CD4-positive, alpha-beta T cell treated with Interleukin-15 for 4 hours (primary cell): ENCODE measurements at places on chromosomes 16 and 17.

DNA sequence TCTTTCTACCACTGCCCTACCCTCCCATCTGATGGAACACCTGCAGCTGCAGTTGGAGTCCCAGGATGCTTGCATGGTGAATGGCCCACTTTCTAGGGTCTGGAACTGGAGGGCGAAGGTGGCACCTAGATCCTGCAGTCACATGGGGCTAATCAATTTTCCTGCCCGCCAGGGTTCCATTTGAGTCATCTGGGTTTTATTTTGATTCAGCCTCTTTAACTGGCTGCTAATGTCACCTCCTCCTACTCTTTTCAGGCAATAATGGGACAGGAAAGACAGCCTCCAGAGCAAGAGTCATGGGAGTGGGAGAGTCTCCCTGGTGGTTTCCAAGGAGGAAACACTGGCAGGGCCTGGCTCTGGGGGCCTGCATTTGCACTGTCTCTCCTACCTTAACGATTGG, 3.8 kb upstream of the TBKBP1 start:
- DNase-seq: no peak

DNA sequence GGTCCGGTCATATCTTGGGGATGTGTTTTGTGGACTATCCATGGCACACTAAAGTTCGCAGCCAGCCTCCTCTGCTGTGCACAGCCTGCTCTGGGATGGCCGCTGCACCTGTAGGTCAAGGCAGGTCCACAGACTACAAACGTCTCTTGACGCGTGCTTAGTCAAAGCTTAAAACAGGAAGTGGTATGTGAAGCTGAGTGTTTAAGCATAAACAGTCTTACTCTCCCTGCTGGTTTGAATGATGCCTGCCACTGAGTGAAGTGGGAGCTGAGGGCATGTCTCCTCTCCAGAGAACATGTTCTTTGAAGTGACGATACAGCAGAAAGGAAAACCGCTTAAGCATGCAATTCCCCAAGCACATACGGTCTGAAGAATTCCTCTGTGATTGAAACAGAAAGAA, 365.6 kb downstream of the SLC39A11 start:
- peak; percentile 45 for DNase-seq

- no peak for DNase-seq
Measured at GRCh38 chr16:81500833-81501521, 56.4 kb downstream of the CMIP start.

- DNase-seq: no peak
Measured at GRCh38 chr17:49565948-49566491, 9.7 kb upstream of the NXPH3 start.

DNA sequence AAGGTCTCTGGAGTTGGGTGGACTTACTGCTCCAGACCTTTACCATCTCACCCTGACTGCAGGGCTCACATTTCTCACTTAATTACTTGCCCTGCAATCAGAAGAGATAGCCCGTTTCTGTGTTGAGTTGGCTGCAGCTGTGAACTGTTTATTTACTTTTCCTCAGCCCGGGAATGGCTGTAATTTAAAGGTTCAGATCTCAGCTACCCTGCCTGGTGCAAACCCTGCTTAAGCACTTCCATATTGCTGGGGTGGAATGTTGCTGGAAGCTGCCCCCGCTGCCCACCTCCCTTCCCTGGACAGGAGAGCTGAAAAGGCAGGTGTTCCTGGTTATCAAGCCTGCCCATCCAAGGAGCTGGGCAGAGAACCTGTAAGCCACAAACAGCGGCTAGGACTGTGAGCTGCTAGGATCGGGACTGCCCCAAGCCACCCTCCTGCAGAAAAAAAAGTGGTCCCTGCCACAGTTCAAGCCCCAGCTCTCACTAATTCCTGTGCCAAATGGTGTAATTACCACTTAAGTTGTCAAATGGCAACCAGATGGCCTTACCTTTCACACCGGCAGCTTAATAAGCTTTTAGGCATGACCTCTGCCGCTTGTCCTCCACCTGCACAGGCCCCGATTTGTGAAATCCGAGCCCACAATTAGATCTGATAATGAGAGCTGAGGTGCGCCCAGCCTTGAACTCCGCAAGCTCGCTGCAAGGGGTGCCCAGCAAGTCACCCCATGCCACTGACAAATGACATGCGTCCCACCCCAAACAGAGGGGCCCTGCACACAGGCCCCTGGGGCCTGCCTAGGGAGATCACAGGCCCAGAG, 269.8 kb downstream of the C16orf95 start:
- no peak for DNase-seq

- DNase-seq: no peak
Measured at GRCh38 chr16:53689636-53690035, 14.0 kb downstream of the RPGRIP1L start.

DNA sequence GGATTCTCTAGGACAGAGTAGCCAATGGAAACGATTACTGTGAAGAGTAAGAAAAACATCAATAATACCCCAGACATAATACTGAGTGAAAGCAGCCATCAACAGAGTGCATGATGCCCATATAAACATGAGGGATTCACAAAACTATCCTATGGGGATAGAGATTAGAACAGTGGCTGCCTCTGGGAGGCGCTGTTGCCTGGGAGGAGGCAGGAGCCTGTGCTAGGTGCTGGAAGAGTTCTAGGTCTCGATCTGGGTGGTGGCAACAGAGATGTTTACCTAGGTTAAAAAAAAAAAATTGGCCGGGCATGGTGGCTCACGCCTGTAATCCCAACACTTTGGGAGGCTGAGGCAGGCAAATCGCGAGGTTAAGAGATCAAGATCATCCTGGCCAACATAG, 7.9 kb downstream of the FA2H start:
- no peak for DNase-seq

GRCh38 chr16:48892893-48893292, 282.9 kb upstream of the N4BP1 start:
- no peak for DNase-seq

DNA sequence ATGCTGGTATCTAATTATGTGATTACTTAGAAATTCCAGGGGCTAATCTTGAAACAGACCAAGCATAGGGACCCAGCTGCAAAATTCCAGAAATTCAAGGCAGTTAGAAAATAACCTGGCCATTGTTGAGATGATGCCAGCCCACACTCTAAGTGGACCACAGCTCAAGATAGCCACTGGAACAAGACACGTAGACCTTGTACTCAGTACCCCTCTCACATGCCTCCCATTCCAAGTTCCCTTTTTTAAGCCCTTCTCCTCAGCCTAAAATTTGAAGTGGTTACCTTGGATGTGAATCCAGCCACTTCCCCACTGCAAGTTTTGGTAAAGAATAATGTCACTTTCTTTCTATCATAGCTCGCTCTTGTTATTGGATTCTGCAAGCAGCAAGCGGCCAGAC, 4.1 kb upstream of the ZNF19 start:
- DNase-seq: no peak

DNA sequence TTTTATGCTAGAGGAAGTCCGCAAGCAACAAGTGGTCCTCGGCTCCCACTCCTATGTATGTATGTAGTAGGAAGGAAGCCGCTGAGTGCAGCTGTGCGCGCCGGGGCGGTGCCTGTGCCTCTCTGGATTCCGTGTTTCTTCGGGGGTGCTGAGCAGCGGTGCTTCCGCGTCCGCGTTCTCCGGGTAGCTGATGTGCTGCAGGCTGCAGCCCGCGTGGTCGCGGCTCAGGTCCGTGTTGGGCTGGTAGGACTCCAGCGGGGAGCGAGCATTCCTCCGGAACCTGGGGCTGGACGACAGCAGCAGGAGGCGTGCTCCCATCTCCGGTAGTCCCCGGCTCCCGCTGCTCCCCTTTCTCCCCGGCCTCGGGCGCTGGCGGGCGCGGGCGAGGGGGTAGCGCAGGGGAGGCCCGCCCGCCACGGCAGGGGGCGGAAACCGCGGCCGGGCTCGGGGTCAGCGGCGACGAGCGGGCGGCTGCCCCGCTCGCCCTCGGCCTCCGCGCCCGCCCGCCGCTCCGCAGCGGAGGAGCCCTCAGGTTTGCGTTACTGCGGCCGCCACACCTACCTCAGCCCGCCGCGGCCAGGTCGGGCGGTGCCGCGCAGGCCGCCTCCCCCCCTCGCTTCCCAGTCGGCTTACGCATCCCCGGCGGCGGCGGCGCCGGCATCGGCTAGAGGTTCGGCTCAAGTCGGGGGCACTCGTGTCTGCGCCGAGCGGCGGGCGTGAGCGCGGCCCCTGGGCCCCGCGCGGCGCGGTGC, 487 bp downstream of the C17orf67 start:
- peak; percentile 64 for DNase-seq

- DNase-seq: no peak
Measured at GRCh38 chr16:10878644-10879501, 1.9 kb downstream of the CIITA start.

DNA sequence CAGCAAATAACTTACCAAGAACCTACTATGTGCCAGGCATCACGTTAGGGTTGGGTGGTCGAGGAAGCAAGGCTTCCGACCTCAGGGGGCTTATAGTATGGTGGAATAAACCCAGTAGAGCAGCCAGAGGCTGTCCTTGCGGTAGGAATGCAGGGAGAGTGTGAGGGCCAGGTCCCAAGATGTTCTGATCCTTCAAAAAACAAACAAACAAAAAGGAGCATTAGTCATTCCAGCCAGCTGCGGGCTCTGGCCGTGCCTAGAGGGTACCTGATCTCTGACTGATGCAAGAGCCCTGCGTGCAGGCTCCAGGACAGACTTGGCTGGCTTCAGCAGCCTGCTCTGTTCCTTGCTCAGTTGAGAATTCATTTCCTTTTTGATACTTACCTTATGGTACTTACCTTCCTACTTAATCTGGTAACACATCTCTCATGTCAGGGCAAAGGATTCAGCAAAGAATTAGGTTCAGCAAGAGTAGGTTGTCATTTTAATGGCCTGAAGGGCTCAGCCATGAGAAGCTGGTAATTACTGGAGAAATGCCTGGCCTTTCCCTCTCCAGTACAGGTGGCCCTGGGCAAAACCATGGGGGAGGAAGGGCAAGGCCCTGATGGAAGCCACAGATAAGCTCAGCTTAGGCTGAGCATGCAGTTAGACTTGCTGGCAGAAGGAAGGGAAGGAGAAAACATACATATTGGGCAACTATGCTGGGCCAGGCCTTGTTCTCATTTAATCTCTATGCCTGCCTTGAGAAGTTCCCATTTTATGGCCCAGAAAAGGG, 18.4 kb downstream of the CYB5D2 start:
- no peak for DNase-seq

GRCh38 chr17:2101448-2102257, 46.8 kb downstream of the HIC1 start:
- DNase-seq: peak; percentile 59

DNA sequence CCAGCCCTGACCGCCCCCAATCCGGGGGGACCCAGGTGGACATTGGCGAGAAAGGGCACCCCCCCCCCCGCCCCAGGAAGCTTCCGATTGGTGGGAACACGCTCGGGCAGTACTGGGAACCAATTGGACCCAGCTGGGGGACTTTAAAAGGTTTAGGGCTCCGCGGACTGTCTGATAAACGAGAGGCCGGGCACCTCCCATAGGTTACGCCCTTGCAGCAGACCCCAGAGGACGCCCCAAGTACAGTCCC, 245 bp downstream of the TMEM256 start:
- DNase-seq: no peak

GRCh38 chr16:27347930-27348685, 34.3 kb downstream of the IL4R start:
- no peak for DNase-seq

DNA sequence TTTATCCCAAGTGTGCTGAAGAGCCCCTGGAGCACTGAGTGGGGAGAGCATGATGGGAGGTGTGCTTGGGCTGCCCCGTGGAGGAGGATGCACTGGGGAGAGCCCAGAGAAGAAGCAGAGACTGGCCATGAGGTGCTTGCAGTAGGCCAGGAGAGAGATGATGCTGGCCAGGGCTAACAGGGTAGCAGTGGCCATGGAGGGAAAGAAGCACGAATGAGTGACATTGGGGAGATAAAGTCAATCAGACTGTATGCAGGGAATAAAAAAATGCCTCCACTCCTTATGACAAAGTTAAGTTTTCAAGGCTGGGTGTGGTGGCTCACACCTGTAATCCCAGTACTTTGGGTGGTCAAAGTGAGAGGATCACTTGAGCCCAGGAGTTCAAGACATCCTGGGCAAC, 5.4 kb upstream of the TMEM220 start:
- DNase-seq: no peak

DNA sequence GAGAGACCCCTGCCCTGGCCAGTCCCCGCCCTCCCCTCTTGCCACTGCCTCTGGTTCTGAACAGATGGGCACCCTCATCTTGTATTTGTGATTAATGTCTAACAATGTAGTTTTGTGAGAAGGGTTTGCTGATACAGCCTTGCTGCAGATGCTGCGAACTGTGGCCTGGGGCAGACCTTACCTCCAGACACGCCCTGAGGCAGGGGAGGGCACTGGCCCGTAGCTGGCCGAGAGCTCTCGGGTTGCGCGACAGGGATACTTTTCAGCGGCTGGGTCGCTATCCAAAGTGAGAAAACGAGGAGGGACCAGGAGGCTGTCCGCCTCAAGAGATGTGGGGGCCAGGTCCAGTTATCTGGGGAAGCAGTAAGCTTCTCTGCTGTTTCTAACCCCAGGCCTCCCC, 21.9 kb downstream of the STH start:
- no peak for DNase-seq

DNA sequence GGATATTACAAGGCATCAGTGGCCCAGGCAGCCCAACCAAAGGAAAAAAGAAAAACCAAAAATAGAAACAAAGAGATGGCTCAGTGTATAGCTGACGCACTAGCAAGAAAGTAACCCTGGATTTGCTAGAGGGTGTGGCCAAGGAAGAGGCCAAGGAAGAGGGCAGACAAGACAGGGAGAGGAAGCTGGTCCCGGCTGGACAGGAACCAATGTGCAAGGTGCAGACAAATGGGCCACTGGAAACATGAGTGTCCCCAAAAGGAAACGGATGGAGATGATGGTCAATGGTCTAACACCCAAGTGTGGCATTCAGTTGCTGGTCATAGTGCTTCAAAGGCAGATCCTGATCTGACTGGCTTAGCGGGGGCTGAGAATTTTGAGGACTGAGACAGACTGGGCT, 10.7 kb downstream of the POLR3K start:
- DNase-seq: no peak

- DNase-seq: no peak
Measured at GRCh38 chr16:52404546-52404945, 142.4 kb downstream of the TOX3 start.

GRCh38 chr17:43412166-43412565, 13.4 kb downstream of the ARL4D start:
- no peak for DNase-seq

DNA sequence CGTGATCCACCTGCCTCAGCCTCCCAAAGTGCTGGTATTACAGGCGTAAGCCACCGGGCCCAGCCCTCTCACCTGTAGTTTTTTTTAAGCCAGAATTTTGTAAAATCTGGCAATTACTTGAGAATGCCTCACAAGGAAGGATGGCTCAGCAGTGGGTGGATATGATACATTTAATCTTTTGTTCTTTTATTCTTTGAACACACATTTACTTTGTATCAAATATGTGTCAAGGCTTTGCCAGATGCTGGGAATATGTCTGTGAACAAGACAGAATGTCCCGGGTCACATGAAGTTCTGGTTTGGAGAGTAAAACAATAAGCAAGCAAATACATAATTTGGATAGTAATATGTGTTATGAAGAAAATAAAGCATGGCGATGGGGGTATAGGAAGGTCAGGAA, 4.9 kb upstream of the COPS3 start:
- no peak for DNase-seq
